T-helper 2 cell treated with Interferon-gamma antibody and Interleukin-4, amounts not matched to agents 5 μg/mL and 100 μg/mL, for 36 hours (primary cell): ENCODE measurements at places on chromosomes 5 and 9.

DNA sequence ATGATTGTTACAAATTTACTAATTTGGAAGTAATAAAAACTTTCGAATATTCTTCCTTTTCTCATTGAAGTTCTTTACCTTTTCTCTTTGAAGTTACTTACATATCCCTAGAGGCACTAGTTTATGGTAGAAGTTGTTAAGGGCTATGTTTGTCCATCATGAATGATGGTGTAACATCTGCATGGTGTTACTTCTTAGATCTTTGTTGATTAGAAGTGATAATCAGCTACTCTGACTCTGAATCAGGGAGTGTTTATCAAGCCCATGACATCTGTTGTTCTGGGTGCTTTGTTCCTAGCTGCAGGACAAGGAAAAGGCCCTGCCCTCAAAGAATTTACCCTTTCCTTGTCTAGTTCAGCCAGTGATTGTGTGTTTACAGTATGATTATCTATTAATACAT is 32.9 kb downstream of the MAP3K1 start:
- no peak for DNase-seq

DNA sequence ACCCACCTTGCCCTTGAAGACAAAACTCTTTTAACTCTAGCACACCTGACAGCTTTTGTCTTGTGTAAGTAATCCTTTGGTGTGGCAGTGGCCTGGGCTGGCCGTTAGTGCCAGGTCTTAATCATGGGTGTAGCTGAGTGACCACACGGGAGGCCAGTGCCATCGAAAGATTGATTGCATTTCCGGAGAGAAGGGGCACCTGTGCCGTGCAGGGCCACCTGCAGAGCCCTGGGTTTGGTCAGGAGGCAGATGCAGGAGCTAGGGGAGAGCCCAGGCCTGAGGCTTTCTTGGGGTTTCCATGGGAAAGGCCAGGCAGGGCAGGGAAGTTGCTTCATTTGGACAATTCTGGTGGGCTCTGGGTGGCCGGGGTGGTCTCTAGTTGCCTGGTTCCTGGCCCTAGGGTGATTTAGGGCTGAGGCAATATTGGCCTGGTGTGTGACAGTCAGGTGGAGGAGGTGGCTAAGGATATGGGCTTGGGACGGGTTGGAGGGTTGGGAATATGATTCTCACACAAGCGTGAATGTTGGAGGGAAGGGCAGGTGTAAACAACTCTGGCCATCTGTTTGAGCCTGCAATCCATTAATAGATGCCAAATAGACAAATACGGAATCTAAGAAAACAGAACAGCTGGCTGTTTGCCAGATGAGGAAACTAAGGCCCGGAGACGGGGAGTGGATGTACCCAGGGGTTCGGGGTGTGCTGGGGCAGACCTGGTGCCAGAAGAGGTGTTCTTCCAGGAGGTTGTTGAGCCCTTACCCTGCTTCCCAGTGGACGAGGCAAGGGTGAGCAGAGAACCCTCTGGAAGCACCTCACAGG is 4.6 kb downstream of the DBH start:
- no peak for DNase-seq

- DNase-seq, result no peak
Observed at GRCh38 chr9:123395276-123395688, 39.3 kb downstream of the CRB2 start.

- DNase-seq, result no peak
Observed at GRCh38 chr9:29793970-29794369, 2220.7 kb upstream of the C9orf72 start.

- no peak for DNase-seq
Observed at GRCh38 chr5:31982621-31983020, 191.5 kb downstream of the GOLPH3 start.

- no peak for DNase-seq
Observed at GRCh38 chr5:42461507-42461906, 38.3 kb downstream of the GHR start.

GRCh38 chr5:133736512-133736911 is 124.2 kb upstream of the FSTL4 start:
- DNase-seq, result no peak

DNA sequence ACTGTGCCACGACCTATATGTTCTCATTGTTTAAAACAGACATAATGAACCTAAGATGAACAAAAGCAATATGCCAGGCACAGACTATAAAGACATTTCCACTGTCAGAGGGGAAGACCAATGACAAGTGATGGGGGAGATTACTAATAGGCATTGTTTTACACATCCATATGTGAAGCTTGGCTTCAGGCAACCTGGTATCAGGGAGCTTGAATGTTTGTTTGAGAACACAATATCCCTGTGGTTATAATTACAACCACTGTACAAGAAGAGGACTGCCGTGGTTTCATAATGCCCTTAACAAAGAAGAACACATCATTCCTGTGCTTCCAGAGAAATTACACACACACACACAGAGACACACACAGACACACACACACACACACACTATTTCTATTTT is 385.7 kb downstream of the BNC2 start:
- DNase-seq, result no peak

GRCh38 chr5:127602481-127602880 is 46.4 kb upstream of the CTXN3 start:
- no peak for DNase-seq

DNA sequence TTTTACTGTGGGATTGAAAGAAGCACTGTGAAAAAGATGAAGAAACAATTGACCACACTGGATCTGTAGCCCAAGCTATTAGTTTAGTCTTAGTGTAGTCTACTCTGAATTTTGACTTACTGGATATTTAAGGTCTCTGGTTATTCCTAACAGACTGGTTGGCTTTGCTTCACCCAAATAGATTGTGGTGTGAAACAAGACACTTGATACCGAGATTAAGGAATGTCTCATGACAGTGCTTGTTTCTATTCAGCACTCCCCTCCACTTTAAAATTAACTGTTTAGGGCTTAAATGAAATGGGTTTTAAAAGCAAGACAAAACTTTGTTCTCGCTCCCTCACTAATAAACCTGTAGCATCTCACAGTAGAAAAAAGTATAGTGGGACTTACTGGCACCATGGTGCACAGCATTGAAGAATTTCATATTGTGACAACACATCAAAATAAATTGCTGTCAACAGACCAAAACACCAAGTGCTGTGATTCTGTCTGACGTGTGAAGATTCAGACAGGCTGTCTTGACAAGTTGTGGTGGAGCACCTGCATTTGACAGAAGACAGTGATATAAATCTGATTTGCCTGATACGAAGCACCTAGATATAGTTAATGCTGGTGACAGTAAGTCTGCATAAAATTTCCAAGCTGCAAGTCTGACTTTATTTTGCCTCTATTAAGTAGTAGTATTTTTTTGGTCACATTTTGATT is 73.1 kb downstream of the PBX3 start:
- no peak for DNase-seq

- DNase-seq, result no peak
Observed at GRCh38 chr9:107925749-107926297, 436.3 kb upstream of the KLF4 start.

DNA sequence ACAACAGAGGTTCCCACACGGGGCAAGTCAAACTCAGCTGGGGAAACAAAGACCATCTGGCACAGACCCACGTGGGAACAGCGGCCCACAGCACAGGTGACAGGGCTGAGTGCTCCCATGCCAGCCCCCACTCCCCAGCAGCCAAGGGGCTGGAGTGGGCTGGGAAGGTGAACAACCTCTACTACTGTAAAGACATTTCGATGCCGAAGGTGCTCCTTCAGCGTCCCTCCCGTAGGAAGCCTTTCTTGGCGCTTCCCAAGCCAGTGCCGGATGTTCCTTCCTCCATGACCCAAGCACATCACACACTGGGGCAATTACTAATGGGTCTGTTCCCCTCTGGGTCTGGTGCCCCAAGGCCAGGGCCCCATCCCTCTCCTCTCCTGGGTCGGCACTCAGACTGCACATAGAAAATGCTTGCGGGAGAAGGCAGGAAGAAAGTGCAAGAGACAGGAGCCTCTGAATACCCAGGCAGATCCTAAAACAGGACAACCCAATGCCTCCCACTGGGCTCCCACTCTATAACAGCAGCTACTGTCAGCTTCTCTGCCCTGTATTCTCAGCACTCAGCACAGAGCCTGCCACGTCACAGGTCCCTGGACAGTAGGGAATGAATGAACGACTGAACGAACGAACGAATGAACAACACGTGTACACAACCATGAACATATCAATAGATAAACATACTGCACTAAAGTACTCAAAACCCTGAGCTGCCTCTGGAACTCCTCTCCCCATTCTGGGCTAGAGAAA is 77.0 kb upstream of the LRRTM2 start:
- no peak for DNase-seq
